ENCODE measurements at places on chromosomes 12 and 14.
A peak's percentile ranks its signal among the peaks of the same experiment; 100 is the strongest.

DNA sequence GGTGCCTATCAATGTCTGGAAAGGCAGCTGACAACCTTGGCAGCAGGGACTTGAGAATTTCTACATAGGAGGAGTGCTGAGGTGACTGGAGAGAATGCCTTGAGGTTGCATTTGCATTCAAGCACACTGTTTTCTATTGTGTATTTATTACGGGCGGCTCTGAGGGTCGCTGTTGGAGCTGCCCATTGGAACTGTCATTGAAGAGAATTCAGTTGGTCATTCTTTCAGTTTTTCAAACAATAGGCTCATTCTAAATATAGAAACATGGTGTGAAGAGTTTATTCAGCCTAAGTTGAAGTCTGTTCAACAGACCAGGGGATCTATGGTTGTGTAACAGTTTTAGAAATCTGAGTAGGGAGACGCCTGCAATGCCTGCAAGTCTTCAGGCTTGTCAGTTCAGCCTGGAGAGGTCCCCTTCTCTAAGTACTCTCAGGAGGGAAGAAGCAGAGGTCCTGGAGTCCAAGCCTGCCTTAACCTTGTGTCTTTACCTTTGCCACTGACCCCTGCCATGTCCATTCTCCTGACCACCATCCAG, 9.8 kb upstream of the ABHD12B start:
- DNase-seq, result no peak

- DNase-seq, result peak; percentile 47
Measured at GRCh38 chr14:36976571-36977023, 195.8 kb downstream of the SLC25A21 start.

DNA sequence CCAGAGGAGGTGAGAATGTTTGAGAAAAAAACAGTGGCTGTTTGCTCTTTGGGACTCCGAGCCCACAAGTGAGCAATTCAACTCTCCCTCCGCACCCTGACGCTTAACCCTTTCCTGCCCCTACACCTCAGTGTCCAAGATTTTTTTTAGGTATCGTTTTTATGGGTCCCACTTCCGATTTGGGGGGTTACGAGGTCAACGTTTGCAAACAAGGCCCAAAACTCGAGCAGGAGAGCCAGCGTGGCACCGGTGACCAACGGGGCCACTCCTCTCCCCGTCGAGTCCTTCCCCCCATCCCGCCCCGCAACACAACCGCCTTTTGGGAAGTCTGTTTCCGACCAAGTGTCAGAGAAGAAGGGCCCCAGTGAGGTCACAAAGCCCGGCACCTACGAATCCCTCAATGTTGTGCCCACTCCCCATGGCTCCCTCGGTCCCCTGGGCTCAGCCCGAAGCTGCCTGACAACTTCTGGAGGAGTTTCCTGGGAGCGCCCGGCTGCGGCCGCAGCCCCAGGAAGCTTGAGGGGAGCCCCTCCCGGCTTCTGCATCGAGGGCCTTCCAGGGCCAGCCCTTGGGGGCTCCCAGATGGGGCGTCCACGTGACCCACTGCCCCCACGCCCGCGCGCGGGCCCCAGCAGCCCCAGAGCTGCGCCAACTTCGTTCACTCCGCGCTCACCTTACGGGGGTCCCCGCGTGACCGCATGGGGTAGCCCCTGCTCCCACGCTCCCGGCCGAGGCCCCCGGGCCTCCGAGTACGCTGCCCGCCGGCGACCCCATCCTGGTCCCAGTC, 1.2 kb downstream of the CDK2AP1 start:
- DNase-seq, result peak; percentile 57

DNA sequence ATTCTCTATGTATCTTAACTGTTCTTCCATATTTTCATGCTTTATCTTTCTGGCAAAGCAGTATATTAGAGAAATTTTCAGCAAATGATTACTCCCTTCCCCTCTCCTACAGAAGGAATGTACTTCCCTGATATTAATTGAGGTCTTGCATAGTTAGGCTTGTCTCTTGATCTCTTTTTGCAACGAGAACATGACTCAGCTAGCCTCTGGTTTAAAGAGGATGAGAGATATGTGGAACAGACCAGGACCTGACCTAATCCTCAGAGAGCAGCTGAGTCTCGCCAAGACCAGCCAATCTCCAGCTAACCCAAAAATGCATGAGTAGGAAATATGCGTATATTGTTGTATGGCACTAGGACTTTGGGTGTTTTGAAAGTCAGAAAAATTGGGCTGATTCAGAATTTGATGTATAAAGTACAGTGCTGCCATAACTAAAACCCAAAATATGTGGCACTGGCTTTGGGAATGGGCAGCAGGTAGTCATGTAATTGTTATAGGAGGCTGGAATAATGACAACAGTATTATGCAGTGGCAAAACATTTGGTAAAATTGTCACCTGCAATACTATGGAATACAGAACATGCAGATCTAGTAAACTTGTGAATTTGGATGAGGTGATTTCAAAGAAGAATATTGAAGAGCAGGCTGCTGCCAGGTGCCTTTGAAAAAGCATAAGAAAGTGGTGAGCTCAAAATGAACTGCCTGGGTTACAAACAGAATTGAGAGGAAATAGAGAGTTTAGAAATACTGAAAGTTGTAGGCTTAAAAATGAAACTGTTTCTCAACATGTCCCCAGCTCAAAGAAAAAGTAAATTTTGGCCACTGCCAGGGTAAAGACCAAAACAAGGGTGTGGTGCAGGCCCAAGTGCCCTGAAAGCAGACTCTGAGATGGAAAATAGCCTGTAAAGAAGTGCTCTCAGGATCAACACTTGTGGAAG, 9.3 kb upstream of the USP15 start:
- DNase-seq, result peak; percentile 49

DNA sequence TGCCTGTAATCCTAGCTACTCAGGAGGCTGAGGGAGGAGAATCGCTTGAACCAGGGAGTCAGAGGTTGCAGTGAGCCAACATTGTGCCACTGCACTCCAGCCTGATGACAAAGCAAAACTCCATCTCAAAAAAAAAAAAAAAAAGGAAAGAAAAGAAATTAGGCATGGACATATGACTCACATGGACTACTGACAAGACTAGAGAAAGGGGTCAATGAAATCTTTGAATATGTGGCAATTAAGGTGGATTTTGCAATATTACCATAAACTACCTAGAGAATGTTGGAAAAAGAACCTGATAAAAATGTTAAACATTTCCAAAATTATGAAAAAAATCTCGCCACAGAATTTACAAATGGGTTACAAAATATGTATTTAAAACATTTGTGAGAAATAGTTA, 873.6 kb downstream of the C12orf50 start:
- DNase-seq, result peak; percentile 66

GRCh38 chr14:20343862-20344220, 406 bp downstream of the PARP2 start:
- DNase-seq, result peak; percentile 12

- DNase-seq, result no peak
Measured at GRCh38 chr14:23407516-23408306, at the start of gene MYH6. TSS of gene MYH6 (minus strand) at chr14:23408273. CDS start at chr14:23407223, 1,050 bp downstream.

DNA sequence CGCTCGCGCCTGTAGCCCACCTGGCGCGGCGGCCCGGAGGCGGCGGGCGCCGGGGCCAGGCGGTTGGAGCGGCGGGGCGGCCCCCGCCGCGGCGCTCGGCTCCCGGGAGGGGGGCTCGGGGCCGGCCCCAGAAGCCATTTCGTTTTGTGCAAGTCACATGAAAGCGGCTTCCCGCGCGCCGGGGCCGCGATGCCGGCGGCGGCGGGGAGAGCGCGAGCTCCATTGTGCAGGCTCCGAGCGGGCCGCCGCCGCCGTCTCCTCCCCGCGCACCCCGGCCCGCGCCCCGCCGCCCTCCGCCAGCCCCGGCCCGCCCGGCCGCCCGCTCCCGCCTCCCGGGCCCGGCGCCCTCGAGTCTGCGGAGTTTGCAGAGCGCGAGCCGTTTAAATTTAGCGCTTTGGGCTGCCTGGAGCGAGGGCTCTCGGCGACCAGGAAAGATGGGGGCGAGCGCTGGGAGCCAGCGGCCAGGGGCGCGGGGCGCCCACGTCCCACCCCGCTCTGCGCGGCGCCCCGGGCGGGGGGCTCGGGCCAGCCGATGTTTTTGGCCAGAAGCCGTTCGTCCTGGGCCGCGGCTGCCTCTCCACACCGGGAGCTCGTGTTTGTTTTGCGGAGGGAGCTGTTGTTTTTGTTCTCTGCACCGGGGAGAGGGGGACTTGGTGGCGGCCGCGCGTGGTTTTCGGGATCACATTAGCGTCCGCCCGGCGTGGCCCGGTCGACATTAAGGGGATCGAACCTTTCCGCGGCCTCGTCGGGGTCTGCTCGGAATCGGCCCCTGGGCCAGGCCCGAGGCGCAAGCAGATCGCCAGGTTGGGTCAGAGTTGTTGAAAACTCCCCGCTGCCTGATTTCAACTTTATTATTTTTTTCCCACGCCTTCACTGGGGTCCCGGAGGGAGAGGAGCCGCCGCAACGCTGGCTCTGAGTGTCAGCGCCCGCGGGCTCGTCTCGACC, 982 bp downstream of the BCL7A start:
- peak; percentile 46 for DNase-seq

- DNase-seq, result peak; percentile 84
Measured at GRCh38 chr12:127401005-127401404, 866.0 kb upstream of the TMEM132C start.

- DNase-seq, result no peak
Measured at GRCh38 chr12:30976206-30976605, 49.7 kb downstream of the TSPAN11 start.

GRCh38 chr12:132227118-132227517, 82.9 kb downstream of the NOC4L start:
- DNase-seq, result no peak

GRCh38 chr12:120685522-120685921, 1.4 kb upstream of the MLEC start:
- DNase-seq, result no peak

DNA sequence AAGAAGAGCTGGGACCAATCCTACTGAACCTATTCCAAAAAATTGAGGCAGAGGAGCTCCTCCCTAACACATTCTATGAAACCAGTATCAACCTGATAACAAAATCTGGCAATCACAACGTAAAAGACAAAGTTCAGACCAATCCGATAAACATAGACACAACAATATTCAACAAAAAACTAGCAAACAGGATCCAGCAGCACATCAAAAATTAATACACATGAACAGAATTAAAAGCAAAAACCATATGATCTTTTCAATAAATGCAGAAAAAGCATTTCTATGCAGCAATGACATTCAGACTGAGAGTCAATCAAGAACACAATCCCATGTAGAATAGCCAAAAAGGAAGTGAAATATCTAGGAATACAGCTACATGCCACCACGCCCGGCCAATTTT, 7.0 kb upstream of the CLEC14A start:
- DNase-seq, result no peak

GRCh38 chr14:103549361-103550311, 12.8 kb downstream of the BAG5 start:
- DNase-seq, result no peak

- peak; percentile 30 for DNase-seq
Measured at GRCh38 chr12:69545081-69545480, 40.2 kb upstream of the CCT2 start.

DNA sequence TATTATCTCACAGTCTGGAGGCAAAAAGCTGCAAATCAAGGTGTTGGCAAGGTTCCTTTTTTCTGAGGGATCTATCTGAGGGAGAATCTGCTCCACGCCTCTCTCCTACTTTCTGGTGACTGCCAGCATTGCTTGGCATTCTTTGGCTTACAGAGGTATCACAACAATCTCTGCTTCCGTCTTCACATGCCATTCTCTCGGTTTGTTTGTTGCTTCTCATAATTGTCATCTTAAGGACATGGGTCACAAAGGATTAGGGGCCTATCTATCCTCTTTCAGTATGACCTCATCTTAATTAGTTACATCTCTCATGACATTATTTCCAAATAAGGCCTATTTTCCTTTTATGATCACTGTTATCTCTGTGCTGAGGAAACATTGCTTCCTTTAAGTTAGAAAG, 345.0 kb downstream of the FOXG1 start:
- DNase-seq, result no peak

- DNase-seq, result peak; percentile 96
Measured at GRCh38 chr14:68137704-68138619, 318.4 kb downstream of the RAD51B start.

- peak; percentile 20 for DNase-seq
Measured at GRCh38 chr12:128791395-128792322, 32.1 kb downstream of the SLC15A4 start.

DNA sequence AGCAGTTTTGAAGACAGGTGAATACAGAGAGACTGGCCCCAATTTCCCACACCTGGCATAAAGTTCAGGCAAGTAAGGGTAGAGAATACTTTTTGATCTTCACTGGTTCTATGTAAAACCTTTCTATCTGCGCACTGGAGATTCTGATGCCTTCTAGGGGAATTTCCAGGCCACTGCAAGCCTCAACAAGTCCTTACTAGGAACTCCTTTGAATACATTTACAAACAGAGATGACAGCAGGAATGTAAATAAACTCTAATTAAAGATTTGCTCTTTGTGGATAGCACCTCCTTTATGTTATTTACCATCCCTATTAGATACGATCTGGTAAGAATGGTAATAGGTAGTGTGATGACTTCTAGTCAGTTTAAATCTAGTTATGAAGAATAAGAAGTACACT, 69.2 kb downstream of the NTN4 start:
- no peak for DNase-seq

DNA sequence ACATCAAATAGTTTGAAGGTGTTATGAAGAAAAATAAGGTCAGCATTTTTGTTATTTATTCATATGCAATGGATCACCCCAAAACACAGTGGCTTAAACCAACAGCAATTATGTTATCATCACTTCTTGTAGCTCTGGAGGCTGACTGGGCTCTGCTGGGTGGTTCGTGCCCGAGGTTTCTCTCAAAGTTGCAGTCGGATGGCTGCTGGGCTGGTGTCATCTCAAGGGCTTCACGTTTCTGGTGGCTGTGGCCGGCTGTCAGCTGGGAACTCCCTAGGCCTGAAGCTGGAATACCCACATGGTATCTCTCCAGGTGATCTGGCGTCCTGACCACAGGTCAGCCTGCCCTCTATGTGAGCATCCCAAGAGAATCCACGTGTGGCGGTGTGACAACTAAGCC, 12.0 kb downstream of the DIO3 start:
- DNase-seq, result no peak

DNA sequence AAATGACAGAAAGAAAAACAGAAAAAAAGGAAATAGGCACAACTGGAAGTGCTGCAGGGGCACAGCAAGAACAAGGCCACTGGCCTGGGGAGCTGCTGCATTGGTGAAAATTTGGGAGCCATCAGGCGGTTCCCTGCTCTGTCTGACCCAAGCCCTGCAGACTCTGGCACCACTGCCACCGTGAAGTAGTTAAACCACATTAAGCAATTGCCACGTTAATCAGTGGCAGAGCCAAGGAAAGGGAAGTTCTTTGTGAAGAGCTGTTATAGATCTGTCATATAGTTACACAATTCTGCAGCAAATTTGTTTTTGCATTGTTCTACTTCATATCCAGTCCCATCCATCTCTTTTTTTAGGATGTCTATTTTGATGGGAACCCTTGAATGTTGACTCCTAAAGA, 915.3 kb downstream of the FSCB start:
- no peak for DNase-seq

DNA sequence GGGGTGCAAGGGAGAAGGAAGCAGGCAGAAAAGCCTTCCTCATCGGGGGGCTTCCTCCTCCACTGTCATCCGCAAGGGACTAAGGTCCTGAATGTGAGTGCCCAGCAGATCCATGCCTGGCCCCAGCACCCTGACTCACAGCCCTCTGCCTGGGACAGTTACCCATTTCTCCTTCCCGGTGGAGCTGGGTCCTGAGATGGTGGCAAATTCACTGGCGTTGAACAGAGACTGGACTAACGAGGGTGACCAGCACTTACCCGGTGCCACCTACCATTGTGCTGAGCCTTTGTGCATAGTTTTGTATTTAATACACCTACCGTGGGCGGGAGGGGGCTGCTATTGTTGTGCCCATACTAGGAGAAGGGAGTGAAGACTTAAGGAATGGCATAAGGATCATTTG, 30.9 kb upstream of the PLEKHG6 start:
- no peak for DNase-seq
